ENCODE measurements at places on chromosomes 7 and 10.
A peak's percentile ranks its signal among the peaks of the same experiment; 100 is the strongest.

DNA sequence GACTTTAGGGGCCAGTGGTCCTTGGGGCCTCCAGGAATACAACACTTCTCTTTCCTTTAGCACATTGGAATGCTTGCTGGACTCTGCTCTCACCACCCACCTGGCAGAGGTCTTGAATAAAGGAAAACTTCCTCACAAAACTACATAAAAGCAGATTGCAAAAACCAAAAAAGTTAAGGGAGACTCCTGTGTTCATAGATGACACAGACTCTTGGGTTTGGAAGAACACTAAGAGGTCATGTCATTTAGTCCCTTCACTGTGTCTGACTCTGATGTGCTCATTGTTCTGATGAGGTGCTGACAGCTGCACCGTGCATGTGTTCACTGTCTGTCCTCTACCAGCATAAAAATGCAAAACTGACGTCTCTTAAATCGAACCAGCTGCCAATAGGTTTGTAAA lies 11.4 kb downstream of the BLNK start:
- DNase-seq: no peak

- DNase-seq: no peak
Observed at GRCh38 chr7:42661312-42661711, 250.6 kb downstream of the C7orf25 start.

- DNase-seq: no peak
Observed at GRCh38 chr7:69434398-69434815, 163.9 kb upstream of the AUTS2 start.

- DNase-seq: peak; percentile 23
Observed at GRCh38 chr10:50990568-50991455, 83.5 kb upstream of the PRKG1 start.

- DNase-seq: no peak
Observed at GRCh38 chr7:30147223-30147622, 12.4 kb downstream of the MTURN start.

DNA sequence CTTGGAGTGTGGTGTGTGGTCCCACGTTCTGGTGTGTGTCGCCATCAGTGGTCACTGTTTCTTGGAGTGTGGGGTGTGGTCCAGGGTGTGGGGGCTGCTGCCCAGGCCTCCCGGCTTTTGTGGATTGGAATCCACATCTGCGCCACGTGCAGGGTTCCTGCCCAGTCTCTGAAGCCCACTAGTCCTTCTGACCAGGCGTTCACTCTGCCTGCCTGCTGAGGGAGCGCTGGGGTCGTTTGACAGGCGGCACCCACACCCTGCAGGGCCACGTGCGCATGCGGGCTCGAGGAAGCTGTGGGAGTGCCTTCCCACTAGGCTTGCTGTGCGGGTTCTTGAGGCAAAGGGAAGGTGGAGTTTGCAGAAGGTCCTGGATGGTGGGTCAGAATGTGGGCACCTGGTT lies 51.4 kb downstream of the INPP5A start:
- no peak for DNase-seq

DNA sequence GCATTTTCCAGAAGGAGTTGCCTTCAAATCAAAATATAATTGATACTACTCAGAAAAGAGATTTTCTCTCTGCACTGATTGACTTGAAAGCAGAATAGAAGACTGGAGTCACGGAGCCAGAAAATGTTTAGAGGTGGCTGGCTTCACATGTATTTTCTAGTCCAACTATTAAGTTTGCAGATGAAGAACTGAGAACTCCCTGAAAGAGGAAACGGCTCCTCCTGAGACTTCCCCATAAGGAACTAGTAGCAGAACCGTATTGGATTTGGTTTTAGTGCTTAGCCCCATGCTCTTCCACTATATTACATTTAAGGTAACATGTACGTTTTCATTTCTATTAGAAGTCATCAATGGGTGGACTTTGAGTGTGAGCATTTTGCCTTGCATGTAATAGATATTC lies 946.3 kb downstream of the CNTNAP2 start:
- no peak for DNase-seq

- DNase-seq: no peak
Observed at GRCh38 chr7:17434841-17435692, 136.6 kb downstream of the AHR start.

- DNase-seq: no peak
Observed at GRCh38 chr7:74007242-74007567, 20.8 kb upstream of the ELN start.

- no peak for DNase-seq
Observed at GRCh38 chr10:1369665-1370064, 313.5 kb downstream of the WDR37 start.

GRCh38 chr7:85561706-85562105 lies 374.9 kb upstream of the SEMA3D start:
- no peak for DNase-seq

DNA sequence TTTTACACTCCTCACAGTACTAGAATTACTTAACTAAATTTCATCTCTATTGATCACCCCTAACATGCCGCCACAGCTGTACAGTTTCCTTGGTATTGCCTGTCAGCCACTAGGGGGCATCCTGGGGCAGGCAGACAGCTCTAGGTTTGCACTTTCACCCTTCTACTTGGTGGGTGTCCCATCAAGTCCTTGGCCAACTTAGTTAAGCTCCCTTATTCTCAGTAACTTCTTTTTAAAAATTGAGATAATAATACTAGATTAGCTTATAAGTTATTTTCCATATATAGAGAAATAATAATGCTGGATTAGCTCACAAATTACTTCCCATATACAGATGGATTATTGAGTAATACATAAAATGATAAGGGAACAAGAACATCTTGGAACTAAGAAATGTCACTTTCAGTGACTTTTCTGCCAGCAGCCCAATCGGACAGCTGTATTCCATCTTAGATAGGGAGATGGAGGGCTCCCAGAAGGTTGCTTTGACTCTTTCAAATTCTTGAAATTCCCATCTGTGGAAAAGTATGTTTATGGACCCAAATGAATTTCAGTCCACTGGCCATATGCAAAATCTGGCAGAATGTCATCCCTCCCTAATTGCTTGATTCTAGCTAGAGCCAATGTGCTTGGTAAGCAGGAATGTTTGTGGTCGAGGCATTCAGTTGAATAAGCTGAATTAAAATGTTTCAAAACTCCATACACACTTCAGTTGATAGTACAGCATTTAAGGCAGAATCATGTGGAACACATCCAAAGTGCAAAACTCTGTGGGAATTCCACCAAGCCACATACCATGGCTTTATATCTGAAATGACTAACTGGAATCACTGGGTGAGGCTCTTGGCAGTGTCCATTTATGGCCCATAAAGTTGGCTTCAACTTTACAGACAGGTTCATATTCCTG lies 309.7 kb downstream of the CSTF2T start:
- DNase-seq: peak; percentile 21

DNA sequence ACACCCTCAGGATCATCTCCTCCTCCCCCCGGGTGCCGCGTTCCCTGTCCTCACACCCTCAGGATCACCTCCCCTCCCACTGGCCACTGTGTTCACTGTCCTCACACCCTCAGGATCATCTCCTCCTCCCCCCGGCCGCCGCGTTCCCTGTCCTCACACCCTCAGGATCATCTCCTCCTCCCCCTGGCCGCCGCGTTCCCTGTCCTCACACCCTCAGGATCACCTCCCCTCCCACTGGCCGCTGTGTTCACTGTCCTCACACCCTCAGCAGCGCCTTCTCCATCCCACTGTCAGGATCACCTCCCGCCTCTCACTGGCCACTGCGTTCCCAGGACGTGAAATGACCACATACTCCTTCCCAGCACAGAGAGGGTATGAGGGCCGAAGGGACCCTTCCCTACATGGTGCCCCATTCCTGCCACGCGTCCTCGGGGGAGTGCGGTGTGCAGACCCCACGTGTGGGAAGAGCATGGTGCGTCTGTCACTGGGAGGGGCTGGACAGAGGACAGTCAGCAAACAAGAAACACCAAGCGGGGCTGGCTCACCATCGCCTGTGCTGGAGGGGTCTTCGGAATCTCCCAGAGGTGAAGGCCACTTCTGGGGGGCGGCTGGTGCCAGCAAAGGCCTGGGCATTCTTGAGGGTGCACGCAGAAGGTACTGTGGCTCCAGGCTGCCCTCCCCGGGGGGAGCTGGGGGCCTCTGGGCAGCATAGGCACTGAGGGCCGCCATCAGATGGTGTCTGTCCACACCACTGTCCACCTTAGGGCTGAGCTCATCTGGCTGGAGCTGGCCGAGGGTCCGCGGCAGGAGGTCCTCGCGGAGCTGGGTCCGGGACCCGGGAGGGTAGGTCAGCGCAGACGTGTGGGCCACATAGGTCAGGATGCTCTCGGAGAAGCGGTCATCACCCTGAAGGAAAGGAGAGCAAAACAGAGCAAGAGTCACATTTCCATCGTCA lies 421.0 kb downstream of the PTPRN2 start:
- DNase-seq: no peak

DNA sequence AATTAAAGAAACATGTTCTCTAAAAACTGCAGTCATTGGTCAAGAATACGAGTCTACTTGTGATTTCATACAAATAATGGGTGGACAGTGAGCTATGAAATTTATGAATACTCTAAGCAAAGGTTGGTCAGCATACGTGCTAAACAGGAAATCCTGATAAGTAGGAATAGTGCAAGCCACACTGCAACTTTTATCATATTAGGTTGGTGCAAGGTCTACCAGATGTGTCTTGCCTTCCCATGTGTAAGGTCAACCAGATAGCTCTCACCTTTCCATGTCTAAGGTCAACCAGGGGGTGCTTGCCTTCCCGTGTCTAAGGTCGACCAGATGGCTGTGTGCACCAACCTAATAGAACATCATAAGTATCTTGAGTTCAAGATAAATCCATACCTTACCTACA lies 2.0 kb upstream of the ITGB1 start:
- peak; percentile 45 for DNase-seq

GRCh38 chr7:18534481-18534880 lies 38.9 kb downstream of the HDAC9 start:
- DNase-seq: no peak

- peak; percentile 79 for DNase-seq
Observed at GRCh38 chr10:101780818-101781654, 2.2 kb downstream of the NPM3 start.

- DNase-seq: no peak
Observed at GRCh38 chr10:48545462-48546145, 59.3 kb downstream of the ARHGAP22 start.

DNA sequence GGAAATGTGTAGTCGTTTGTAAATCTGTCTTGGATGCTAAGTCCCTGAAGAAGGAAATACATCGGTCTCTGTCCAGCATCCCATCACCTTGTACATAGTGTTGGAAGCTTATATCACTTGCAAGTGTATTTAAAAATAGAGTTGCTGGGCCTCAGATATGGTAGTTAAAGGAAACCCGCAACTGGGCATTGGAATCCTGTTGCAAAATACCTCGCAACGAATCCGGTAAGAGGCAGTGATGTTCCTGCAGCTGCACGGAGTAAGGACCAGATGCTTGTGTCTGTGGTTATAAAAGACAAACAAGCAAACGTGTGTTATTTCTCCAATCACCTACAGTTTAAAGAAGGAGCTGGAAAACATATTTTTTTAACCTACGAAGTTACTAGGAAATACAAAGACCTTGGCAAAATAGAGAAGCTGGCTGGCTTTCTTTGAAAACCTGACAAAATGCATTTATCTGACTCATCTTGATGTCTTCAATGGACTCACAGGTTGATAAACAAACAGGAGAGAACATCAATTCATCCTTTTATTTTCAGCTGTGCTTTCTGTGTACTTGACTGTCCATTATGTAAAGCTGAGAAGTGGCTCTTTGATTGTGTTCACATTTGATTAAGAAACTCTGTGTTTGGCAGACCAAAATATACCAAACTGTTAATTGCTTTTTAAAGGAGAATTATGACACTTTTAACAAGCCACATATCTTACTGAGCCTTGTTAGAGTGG lies 326.4 kb downstream of the SFMBT2 start:
- no peak for DNase-seq

DNA sequence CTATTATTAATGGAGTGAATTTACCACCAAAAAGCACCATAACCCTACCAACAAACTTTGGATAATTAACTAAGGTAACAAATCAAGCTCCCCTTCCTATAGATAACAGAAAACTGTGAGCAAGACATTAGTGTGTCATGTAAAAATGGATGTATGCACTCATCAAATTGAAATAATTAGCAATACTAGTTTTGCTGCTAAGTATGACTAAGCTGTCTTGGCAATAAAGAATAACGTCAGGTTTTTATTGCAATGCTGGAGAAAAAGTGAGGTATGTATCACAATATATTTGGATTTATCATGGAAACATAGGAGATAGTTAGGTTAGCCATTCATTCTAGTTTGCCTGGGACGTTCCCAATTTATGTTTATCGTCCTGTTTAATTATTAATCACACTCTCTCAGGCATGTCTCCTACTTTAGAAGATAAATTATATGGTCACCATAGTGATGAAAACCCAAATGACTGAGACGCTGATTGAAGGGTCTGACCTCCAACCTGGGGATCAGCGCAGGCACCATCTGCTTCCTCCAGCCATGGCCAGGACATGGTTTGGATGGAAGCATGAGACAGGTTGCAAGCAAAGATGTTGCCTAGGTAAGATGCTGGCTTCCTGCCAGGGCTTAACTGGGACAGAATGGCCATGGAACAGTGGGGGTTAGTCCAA lies 125.6 kb downstream of the FANK1 start:
- no peak for DNase-seq

- no peak for DNase-seq
Observed at GRCh38 chr10:52662256-52662655, 110.3 kb downstream of the MBL2 start.

DNA sequence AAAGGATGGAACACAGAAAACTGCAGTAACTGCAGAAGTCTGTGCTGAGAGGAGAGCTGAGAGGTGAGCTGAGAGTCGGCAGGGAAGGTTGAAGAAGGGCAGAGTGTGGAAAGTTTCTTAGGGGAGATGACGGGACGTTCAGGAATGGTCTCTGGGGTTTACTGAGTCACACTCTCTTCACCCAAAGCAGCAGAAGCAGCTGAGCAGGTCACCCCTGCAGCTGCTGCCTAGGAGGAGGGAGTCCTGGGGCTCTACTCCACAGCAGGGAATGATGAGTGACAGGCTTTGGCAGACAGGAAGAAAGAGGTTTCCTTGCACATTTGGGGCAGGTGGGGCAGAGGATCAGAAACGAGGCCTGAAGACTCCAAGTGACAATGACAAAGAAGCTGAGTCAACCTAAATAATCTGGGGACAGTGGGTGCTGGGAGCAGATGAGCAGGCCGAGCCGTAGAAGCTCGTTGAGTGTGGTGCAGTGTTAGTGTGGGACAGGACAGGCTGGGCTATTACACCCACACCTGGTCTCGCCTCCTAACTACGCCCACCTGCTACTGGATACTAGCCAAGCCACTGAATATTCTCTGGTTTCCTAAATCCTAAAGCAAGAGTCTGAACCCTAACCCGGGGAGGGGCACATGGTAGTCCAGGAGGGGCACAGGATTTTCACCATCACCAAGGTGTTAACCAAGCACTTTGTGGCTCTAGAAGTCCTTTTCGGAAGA lies 24.9 kb downstream of the BEND7 start:
- DNase-seq: no peak

GRCh38 chr7:7175075-7175695 lies 7.2 kb upstream of the C1GALT1 start:
- DNase-seq: no peak

- no peak for DNase-seq
Observed at GRCh38 chr7:39379416-39379815, 186.8 kb upstream of the YAE1 start.

GRCh38 chr10:101617824-101618568 lies 29.9 kb downstream of the DPCD start:
- no peak for DNase-seq

- no peak for DNase-seq
Observed at GRCh38 chr10:130196511-130197487, 60.6 kb downstream of the GLRX3 start.

Measured in B cell (primary cell).